ENCODE measurements at places on chromosomes 5 and 9.

- no peak for DNase-seq
These were observed 44.0 kb upstream of the SLC25A51 start for GRCh38 chr9:37947977-37948376.

- no peak for DNase-seq
These were observed 108.8 kb downstream of the NIPBL start for GRCh38 chr5:36985387-36985786.

- DNase-seq: no peak
These were observed 31.5 kb downstream of the CSNK1G3 start for GRCh38 chr5:123543438-123543837.

DNA sequence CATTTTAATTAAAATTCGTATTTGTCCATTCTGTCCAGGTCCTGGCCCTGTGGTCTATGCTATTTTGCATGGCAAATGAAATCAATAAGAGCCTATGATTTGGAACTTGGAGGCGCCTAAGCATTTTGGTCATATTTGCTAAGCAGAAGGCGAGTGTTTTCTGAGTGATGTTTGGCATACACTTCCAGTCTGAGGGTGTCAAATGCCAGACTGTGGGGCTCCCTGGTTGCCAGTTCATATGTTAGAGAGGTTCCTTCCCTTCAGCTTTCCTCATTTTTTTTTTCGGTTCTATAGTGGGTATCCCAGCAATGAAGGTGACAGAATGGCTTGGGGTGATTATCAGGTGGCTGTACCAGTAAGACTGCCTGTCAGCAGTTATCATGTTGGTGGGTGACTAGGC is 1007.8 kb upstream of the WWC1 start:
- no peak for DNase-seq

- DNase-seq: peak; percentile 7
These were observed 16.9 kb downstream of the ANKRD33B start for GRCh38 chr5:10580531-10581423.

DNA sequence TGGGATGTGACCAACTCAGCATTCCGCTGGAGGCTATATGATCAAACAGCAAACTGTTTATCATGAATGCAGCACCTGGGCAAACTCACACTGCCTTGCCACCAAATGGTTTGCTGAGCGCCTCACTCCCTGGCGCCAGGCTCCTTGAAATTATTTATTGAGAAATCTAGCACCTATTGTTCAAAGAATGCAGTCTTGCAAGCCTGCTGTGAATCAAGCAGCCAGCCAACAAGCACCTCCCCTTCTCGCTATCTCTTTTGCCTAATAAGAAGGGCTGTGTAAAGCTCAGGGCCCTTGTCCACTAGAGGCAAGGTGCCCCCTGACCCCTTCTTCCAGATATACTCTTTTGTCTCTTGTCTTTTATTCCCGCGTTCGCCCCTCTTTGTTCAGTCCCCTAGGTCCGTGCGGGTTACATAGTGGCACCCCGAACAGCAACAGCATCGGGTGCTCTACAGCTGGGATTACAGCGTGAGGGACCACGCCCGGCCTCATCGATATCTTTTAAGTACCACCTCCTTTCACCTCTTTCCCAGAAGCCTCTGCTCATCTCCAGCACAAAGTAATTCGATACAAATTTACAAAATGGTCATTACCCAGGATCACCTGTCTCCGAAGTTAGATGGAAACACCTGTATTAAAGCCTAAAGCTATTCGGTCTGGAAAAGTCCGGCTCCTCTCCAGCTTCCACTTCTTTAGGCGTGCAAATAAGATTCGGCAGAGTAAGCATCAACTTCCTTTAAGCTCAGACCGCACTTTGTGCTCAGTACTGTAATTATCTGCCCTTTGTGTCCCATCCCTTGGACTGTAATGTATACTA is 896 bp downstream of the RIGI start:
- no peak for DNase-seq

- no peak for DNase-seq
These were observed 53.7 kb downstream of the RGMB start for GRCh38 chr5:98827161-98827560.

DNA sequence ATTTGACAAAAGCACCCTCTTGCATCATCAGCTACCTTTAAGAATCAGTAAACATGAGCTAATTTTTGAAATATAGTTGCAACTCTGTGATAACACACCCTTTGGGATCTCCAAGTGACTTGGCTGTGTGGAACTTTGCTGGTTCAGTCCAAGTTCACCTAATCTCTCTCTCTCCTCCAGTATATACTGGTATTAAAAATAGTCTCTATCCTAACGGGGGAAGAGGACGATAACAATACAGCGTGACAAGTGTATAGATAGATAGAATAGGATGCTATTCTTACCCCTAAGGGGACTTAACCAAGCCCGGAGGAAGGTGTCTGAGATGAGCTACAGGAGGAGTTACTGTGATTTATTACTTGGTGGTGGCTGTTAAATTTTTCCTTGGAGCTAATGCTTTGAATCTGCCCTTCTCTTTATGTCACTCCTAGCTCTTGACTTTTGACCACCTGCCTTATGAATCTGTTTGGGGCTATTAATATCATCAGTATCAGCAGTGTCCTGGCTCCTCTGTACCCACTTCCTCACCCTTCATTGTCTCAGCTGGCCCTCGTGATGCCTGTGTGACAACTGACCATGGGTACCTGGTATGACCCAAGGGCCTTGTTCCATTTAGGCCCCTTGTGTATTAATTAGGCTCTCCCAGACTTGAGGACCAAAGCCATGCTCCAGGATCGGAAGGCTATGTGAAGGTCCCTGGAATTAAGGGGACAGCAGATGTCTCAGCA is 223.9 kb downstream of the SREK1 start:
- no peak for DNase-seq

GRCh38 chr9:15153961-15154360 is 153.1 kb downstream of the TTC39B start:
- no peak for DNase-seq

DNA sequence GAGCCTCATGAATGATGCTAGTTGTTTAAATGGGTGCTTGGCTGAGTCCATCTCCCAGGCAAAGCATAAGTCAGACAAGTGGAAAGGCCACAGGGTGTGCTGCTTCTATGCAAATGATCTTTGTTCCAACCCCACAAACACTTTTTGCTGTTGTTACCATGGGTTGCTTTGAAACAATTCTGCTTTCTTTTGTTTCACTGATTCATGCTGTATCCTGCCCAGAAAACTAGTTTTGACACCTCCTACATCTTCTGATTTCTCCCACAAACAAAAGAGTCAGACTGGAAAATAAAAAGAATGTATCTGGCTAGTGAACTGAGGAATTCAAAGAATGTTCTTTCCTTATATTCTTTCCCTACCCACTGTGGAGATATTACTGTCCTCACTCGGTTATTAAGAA is 298.6 kb downstream of the DIRAS2 start:
- no peak for DNase-seq

GRCh38 chr9:111630182-111630963 is 761 bp upstream of the DNAJC25 start:
- DNase-seq: peak; percentile 20
